ENCODE measurements at places on chromosomes 12 and 14.

DNA sequence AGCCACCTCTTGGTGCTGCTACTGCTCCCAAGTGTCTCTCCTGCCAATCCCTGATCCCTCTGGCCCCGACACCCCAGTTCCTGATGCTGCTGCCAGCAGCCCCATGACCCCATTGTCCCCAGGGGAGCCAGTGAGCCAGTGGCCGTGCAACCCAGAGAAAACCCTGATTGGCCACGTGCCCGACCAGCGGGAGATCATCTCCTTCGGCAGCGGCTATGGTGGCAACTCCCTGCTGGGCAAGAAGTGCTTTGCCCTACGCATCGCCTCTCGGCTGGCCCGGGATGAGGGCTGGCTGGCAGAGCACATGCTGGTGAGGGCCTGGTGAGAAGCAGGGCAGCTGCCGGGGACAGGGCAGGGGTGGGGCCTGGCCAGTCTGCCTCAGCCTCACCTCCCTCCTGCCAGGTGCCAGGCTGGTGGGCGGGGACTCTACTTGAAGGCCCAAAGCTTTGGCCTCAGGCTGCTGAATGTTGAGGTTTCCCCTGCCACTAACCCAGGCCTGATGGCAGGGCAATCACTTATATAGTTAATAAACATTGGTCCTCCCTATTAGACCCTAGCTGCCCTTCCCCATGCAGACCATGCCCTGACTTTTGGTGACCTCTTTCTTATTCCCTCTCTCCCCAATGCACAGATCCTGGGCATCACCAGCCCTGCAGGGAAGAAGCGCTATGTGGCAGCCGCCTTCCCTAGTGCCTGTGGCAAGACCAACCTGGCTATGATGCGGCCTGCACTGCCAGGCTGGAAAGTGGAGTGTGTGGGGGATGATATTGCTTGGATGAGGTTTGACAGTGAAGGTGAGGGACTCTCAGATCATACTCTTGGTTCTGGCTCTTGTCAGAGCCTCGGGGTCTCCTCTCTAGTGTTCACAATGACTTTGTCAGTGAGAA, 5.1 kb downstream of the PCK2 start:
- no peak for DNase-seq

GRCh38 chr14:55614304-55614703, 34.3 kb downstream of the KTN1 start:
- no peak for DNase-seq

DNA sequence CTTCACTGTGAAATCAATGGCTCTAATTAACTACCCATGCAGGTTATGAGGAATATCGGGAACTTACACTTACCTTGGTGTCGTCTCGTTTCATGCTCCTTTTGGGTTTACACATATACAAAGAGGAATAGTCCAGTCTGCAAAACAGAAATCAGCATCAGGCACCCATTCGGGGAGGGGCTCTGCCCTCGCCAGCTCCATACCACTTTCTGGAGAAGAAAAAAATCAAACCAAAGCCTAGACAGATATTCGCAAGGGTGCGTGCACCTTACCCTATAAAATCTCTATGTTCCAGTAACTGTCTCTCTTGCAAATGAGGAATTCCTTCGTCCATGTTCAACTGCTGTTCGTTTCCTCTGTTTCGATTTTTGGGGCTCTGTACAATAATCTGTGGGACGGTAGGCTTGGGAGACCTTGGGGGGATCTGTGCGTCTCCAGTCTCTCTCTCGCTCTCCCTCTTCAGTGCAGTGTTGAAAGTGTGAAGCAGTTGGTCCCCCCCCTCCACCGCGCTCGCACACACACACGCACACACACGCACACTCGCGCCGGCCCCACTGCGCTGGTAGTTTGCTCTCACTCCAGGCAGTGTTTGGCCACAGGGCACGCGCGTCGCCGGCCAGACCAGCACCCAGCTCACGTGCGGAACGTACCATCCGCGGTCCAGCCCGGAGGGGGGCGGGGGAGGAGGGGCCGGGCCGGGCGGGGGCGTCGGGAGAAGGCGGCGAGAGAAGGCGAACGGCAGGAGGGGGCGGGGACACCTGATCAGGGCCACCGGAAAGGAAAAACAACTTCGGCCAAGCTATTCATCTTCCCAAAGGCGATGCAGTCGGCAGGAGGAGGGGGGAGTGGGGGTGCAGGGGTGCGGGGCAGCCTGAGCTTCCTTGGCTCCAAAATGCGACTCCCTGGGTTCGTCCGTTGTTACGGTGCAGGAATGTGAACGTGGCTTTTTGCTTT, at the start of gene BHLHE41:
TSS of gene BHLHE41 (minus strand) at position 592 of the 954 bp plus-strand sequence. CDS start at position 334, 258 bp downstream.
- peak; percentile 84 for DNase-seq

DNA sequence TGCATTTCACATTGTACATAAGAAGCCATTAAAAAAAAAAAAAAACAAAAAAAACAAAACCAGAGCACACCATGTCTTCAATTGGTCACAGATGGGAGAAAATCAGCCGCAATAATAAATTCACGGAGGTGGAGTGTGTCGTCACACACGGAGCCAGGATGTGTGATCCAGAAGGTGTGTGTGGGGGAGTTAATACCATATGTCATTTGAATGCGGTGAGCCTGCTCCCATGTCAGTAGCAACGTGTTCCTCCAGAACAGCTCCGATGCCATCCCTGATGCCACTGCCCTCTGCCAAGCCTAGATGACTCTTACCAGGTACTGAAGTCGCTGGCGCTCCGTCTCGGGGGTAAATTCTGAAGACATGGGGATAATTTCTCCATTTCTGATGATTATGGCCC, 197.8 kb downstream of the PPM1H start:
- DNase-seq, result no peak

- DNase-seq, result no peak
Measured at GRCh38 chr14:81446279-81447007, 46.3 kb upstream of the STON2 start.

GRCh38 chr14:40733206-40733605, 873.5 kb upstream of the LRFN5 start:
- DNase-seq, result no peak

GRCh38 chr12:104466709-104467345, 10.1 kb downstream of the CHST11 start:
- no peak for DNase-seq

GRCh38 chr12:66379616-66380015, 77.3 kb downstream of the HELB start:
- DNase-seq, result no peak

DNA sequence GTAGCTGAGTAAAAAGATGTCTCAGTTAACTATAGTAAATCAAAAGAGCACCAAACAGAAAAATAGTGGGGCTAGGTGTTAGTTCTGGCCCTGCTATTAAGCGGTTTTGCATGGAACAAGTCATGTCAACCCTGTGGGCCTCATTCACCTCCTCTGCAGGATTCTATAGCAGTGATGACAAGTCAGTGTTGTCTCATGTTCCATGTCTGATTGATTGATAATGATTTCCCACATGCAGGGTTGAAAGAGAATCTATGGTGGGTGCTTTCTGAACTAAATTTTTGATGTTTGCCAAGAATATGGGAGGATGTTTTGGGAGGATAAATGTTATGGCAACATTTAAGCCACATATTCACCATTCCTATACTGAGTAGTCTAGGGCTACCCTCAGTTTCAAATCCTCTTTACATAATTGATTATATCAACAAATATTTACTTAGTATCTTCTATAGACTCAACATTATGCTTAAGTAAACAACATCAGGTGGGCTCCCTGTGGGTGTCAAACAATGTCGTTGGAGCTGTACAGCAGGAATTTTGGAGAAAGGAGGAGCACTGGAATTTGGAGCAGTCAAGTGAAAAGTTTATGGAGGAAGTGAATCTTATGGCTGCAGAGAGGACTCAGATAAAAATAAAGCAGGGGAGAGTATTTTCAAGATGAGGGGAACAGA, 48.6 kb downstream of the IRAK3 start:
- DNase-seq, result peak; percentile 57

GRCh38 chr14:89407856-89408255, 9.2 kb downstream of the FOXN3 start:
- DNase-seq, result no peak

DNA sequence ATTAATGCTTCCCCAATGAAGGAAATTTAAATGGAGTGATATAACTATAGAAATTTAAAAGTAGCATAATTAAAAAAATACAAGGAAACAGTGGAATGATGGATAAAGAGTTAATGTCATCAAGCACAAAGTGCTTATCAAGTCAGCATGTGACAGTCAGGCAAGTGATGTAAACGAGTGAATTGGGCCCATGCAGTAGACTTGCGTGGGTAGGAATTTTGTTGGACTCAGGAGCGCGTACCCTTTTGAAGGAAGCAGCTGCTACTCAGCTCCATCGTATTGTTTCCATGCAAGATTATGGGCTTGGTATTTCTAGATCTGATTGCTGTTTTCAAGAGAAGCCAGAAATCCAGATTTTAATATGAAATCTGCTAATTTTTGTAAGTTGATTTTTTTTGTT, 4.4 kb upstream of the DYRK4 start:
- no peak for DNase-seq

DNA sequence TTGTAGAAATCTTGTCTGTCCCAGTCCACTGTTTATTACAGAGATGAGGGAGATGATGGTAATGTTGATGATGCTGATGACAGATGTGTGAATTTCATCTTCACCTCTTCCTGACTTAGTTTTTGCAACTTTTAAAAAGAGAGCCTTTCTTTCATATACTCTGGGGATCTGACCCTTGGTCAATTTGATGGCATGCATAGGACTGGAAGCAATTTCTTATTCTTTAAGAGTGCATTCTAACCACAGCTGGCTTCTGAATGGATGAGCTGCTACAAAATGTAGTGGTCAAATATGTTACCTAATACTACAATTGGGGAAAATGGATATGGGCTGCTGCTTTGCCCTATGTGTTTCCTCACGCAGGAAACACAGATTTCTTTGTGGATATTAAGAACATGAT, 80.8 kb downstream of the MYRFL start:
- no peak for DNase-seq

DNA sequence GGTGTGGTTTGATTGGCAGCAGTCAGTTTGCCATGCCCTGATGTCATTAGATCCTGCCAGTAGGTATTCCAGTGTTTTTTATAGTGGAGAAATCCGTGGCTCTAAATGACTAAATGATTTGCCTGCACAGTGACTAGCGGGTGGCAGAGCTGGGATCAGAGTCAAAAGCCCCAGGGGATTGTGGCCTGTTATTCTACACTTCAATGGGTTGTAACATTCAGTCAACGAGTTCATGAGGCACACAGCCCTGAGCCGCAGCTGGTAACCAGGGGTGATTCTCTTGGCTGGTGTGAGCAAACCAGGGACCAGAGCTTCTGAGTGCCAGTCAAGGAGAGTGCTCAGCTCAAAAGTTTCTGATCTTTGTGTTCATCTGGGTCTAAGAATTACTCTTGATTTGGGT, 1.8 kb downstream of the MYH6 start:
- no peak for DNase-seq

DNA sequence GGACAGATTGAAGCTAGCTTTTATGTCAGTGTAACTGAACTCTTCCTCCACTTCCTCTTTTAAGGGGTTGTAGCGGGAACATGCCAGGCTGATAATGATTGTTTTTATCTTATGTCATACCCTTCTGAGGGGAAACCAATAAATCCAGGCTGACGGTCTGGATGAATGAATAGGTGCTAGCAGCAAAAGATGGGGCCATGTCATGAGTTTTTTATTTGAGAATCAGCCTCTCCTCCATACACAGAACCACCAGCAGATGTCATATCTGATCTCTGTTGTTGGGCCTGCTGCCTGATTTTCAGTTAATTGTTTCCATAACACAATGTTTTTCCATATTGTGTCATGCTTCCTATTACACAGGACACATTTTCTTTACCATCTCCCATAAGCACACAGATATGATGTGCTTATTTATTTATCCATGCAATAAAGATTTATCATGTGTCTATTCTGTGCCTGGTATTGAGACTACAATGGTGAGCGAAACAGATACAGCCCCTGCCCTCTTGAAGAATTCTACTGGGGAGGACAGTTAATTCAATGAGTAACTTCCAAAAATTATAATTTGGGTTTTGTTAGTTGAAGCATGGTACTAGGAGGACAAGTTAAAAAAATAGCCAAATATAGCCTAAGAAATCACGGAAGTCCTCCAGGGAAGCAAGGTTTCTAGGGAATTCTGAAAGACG, 33.6 kb upstream of the CRY1 start:
- no peak for DNase-seq

DNA sequence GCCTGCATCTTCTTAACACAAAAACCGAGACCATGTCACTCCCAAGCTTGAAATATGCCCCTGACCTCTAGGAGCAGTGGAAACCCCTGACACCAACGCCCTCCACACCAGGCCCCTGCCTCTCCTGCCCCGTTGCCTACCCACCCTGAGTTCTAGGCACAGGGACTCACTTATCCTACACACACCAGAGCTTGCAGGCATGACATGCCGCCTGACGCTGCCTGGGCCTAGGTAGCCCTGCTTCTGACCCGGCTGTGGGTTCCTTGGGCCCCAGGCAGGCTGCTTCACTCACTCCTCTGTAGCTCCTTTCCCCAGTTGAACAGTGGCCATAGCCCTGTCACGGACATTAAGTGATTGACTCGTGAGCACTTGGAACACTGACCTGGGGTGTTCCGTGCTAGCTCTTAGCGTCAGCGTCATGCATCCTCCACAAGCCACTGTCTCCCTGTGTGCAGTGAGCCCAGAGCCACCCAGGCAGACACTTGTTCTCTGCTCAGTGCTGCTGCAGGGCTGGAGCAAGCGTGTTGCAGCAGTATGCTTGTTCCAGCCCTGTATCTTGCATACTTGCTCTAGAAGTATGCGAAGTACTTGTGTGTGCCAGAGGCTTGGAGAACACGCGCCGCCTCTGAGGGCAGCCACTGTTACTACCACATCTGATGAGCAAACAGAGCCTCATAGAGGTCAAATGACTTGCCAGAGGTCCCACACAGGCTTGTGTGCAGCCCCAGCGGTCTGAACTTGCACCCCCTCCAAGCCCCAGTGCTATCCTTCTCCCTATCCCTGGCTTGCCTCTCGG, 15.6 kb downstream of the OTUB2 start:
- DNase-seq, result no peak

GRCh38 chr14:78798757-78799156, 628.6 kb downstream of the NRXN3 start:
- no peak for DNase-seq

GRCh38 chr14:83473416-83474235, 1940.0 kb upstream of the SEL1L start:
- DNase-seq, result no peak

DNA sequence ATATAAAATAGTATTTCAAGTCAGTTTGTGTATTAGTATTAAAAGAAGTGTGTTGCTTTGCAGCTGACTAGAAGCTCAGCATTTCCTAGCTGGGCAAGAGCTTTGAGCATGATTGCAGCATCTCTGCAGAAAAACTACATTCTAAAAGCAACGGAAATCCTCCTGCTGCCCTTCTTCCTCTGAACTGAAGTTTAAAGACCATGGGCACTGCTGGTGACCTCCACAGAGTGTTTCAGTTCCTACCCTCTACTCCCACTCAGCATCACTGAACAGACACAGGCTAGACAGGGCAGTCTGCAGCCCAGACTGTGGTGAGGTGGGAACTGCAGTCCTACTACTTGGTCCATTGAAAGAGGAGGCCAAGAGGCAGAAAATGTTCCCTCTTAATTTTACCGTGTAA, 59.0 kb downstream of the FAR2 start:
- no peak for DNase-seq

DNA sequence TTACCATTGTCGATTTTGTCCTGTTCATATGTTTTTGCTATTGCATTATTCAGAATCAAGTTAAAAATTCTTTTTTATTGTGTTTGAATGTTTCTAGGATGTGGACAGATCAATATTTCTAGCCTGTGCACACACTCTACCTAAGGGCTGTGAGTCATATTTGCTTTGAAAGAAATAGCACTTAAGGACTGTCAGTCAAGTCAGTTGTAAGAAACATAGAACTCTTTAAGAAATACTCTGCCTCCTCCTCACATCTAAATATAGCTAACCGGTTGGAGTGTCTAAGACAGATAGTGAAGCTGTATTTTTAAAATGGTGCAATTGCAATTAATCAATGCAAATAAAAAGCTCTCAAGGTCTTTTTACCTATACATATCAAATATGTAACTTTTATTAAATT, 17.9 kb upstream of the MGST1 start:
- no peak for DNase-seq
